ENCODE measurements at places on chromosomes 2 and 18.

DNA sequence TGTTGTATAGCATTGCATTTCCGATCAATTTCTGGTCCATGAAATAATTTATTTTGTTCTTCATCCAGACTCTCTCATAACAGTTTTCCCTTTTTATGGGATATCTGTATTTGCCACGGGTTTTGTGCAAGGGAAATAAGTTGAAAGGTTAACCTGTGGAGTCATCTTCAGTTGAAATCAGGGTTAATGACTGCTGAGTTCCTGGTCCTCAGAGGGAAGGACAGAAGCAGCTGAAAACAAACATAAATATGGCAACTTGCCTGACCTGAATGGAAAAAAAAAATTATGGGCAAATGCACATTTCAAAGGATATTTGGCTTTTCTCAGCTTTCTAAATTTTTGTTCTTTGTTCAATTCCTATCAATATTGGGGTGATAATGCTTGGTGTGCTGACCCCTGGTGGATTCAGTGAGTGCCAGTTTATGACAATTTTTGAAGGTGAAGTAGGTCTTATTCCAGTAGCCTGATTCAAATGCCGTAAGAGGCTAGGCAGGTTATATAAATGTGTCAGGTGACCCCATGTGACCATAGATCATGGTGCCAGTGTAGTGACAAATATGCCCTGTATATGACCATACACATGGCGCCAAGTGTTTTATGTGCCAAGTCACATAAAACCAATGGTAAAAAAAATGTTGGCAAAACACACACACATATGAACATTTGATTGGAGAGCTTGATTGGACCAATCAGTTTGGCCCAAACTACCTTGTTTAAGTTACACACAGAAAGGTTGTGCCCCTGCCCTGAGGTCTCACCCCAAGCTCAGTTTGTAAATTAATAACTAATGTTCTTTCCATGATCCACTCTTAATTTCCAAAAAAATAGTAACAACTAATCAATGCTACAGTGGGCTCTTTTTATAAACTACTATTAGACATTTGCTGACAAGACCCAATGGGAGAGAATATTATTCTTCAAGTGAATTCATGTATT, 47.6 kb upstream of the FAM124B start:
- DNase-seq: peak; percentile 17

DNA sequence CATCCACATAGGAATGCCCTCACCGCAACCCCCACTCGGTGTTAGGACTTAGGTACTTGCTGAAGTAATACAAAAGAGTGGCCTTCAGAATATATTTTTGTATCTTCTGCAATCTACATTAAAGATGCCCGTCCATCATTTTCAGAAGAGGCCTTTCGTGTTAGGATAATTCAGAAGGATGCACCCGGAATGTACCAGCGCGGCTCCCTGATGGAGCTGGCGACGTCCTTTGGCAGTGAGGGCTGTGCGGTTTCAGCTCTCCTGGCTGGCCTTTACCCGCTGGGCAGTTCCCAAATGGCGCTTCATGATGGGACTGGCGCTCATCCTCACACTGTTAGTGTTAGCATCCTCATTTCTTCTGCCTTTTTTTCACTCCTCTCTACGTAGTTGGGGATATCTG, 15.3 kb downstream of the TWIST2 start:
- DNase-seq: no peak

DNA sequence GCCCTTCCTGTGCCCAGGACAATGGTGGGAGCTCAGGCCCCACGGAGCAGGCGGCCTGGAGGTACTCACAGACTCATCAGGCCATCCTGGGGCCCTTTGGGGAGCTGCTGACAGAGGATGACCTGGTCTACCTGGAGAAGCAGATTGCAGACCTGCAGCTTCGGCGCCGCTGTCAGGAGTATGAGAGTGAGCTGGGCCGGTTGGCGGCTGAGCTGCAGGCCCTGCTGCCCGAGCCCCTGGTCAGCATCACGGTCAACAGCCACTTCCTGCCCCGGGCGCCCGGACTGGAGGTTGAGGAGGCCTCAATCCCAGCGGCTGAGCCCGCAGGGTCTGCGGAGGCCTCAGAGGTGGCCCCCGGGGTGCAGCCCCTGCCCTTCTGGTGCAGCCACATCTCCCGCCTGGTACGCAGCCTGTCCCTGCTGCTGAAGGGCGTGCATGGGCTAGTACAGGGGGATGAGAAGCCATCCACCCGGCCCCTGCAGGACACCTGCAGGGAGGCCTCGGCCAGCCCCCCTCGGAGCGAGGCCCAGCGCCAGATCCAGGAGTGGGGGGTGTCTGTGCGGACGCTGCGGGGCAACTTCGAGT, 8.3 kb upstream of the KLHL30 start:
- DNase-seq: no peak

DNA sequence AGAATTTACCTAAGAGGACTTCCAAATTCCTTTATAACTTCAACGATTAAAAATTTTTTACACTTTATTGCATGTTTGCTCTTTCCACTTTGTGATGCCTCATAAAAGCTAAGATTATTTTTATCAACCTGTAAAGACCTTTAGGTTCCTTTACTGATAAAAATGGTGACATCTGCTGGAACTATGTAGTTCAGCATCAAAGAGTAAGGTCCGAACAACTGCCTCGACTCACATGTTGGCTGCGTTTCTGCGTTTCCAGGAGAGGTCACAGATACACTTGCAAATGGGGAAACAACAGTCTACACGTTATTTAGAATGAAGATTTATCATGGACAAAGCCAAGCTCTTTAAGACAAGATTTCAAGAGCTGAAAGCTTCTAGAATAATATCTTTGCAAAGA, 18.8 kb upstream of the TMX3 start:
- no peak for DNase-seq

- peak; percentile 58 for DNase-seq
Measured at GRCh38 chr18:58303363-58303762, 259.3 kb downstream of the NEDD4L start.

GRCh38 chr2:100135415-100135814, 7.0 kb downstream of the AFF3 start:
- DNase-seq: no peak

DNA sequence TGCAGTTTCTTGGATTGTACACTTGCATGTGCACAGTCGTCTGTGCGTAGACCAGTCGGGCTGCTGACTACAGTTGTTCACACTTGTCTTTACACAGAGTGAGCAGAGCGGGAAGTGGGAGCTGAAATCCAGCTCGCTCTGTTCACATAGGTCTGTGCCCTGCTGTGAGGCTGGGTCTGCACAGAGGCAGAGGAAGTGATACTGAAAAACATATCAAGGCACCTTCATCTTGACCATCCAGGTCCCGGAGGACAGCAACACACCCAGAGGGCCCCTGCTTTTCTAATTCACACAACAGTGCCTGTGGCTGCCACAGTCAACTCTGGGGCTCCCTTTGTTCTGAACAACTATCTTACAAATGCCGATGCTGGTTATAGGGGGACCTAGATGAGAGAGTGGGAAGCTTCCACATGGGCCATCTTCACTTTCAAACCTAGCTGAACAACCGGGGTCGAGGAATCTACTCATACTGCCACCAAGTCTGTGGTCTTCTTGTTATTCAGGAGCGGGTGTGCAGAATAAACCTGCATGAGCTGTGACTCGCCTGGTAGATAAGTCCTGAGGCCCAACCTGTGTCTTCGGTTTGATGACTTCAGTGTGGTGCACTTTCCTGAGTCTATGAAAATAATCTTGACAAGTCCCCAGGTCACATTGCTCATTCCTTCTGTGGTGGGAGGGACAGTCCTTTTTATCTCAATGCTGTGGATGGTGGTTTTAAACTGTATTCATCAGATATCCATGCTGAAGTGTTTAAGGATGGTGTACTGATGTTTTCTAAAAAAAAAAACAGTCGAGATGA, 3.5 kb upstream of the ADNP2 start:
- DNase-seq: peak; percentile 56

DNA sequence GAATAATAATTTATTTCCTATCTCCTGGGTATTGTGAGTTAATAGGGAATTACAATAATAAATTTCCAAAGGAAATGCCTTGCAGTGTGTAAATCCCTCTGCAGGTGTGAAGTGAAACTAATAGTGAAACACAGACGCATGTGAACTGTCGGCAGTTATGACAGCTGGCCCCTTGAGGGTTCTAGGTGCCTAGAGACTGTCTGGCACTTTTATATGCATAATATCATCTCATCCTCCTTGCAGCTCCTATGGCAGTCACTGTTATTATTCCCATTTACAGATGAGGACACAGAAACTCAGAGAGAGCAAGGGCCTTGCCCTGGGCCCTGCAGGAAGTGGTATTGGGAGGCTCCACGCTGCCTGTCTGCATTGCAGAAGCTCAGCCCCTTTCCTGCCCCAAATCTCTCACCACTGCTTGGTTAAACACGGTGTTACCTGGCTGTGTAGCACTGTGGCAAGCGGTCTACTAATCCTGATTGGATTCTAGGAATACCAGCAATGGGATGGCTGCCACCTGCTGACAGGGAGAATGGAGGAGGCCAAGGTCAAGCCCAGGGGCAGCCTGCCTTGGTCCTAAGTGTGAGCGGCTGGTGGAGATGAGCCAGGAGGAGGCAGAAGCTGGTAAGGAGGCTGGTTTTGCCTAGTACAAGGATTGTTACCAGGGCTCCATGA, 32.8 kb upstream of the ACKR3 start:
- peak; percentile 58 for DNase-seq

GRCh38 chr2:230326453-230327417, at the start of gene SP140L:
TSS of gene SP140L (plus strand) at chr2:230327193. CDS start at chr2:230327270, 77 bp downstream.
- peak; percentile 84 for DNase-seq

GRCh38 chr2:140876015-140876414, 1254.8 kb downstream of the LRP1B start:
- DNase-seq: no peak

DNA sequence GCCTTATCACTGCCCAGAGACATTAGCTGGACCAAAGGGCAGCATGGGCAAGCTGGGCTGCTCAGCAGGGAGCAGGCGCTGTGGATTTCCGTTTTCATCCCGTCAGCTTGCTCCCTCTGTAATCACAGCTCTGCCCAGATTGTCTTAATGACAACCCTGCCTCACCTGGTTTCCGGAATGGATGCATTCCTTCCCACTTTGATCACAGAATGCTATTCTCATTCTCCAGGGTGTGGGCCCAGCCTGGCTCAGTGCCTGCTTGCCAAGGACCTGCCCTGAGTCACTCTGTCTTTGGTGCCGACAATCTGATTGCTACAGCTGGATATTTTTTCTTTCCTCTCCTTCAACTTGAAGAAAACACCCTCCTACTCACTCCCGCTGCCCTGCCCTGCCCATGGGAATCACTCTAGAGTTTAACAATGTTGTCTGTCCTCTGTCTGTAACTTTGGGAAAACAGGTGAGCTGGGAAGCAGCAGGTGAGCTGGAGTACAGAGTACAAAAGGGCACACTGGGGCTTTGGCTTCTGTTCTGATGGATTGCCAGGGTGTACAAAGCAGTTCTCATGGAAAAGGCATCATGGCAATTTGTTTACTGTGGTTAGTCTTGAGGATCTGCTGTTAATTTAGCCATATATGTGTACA, 27.2 kb upstream of the FAM136A start:
- no peak for DNase-seq

DNA sequence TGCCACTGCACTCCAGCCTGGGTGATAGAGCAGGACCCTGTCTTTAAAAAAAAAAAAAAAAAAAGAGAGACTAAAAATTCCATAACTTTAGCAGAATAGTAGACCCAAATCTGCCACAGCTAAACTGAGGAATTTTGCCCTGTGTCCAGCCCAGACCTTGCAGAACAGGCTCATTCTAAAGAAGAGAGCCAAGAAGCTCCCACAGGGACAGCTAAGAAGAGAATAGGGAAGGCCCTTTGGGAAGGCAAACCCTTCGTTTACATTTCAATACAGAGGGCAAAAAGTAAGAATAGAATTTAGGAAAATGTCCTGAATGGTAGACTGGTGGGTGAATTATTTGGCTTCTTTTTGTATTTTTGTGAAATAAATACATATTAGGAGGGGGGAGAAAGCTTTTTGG, 21.5 kb upstream of the BZW1 start:
- DNase-seq: no peak

DNA sequence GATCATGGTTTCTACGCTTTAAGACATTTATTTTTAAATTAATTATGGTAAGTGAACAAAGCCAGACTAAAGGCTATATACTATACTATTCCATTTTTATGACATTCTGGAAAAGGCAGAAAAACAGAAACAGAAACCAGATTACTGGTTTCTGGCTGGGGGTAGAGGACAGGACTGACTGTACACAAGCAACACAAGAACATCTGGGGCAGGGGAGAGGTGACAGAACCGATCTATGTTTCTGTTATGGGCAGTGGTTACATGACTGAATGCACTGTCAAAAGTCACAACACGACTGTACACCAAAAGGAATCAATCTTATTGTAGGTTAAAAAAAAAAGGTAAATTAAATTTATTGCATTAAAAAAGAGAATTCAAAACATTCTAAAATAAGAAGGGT, 64.7 kb downstream of the PTPN2 start:
- DNase-seq: peak; percentile 15

- DNase-seq: no peak
Measured at GRCh38 chr2:177600917-177601316, 208.3 kb downstream of the AGPS start.

DNA sequence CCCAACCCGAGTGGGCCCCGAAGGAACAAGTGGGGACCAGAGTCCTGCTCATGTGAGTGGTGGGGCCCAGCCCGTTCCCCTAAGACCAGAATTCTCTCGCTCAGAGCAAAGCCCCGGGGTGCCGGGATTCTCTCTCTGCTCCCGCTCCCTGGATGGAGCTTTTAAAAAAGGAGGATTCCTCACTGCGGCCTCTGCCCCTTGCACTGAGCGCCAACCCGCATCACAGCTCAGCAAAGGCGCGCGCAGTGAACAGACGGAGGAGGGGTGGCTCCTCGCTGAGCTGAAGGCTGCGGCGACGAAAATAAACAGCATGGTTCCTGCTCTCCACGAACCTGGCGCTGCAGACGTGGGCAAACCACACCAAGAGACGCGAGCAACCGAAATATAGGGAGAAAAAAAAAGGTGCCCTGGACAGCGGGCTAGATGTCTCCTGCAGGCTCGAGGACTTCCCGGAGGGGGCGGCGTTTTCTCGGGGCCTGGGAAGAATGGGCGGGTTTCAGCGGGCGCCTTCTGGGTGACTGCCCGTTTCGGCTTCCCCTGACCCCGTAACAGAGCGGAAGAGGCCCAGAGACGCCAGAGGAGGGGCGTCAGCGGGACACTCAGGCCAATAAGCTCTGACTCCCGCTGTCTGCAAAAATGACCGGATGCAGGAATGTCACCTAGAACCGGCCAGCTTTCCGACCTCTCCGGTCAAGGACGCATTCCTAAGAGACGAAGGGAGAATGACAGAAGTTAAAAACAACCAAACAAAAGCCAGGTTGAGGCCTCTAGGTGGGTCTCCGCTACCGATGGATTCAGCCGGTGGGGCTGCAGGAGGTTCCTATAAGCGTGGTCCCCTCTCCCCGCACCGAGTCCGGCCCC, 819 bp upstream of the KLF11 start:
- DNase-seq: peak; percentile 36

- no peak for DNase-seq
Measured at GRCh38 chr18:8778824-8779223, 73.5 kb downstream of the MTCL1 start.

DNA sequence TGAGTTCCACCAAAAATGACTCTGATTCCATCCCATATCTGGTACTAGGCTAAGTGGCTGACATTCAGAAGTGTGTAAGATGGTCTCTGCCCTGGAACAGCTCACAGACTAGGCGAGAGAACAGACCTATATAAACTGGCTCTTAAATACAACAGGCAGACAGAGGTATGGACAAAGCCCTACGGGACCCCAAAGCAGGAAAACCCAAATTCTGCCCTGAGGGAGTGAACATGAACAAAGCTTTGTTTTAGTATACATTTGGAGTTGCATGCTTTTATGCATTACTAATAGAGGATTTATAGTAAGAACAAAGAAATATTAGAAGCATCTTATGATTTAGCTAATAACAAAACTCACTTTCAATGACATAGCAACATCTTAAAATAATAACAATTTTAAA, 25.1 kb downstream of the GDF7 start:
- DNase-seq: no peak
